Activated B cell treated with CpG ODN at 0.5 μM for 24 hours (primary cell): ENCODE measurements at places on chromosomes 12 and 14. TPM values are rescaled to one million over a fixed set of nuclear protein-coding genes. Genes with fewer than 3 reads are reported as not detected.

FAM222A gene
- total RNA-seq: 0.73 and 1.6 TPM in 2 replicates

ARF6 gene
- 136 and 142 TPM in 2 replicates for total RNA-seq

LTB4R gene
- total RNA-seq: 8.2 and 8.6 TPM in 2 replicates

SOX5 gene
- 80.5 and 85.5 TPM in 2 replicates for total RNA-seq

GLIPR1L1 gene
- not detected in 2 replicates for total RNA-seq

DLK1 gene
- total RNA-seq: not detected in 2 replicates

FAM186B gene
- total RNA-seq: 0.93 and 1.5 TPM in 2 replicates

OS9 gene
- 166 TPM in 2 replicates for total RNA-seq

DEGS2 gene
- 1.3 and 2.5 TPM in 2 replicates for total RNA-seq

NUP107 gene
- total RNA-seq: 75.0 and 90.8 TPM in 2 replicates

GLRX5 gene
- total RNA-seq: 20.5 and 22.4 TPM in 2 replicates

ARHGDIB gene
- 680 and 738 TPM in 2 replicates for total RNA-seq

PMEL gene
- 0.27 TPM in 1 of 2 replicates, not detected in the other for total RNA-seq

TMEM253 gene
- total RNA-seq: not detected in 2 replicates

SPIC gene
- total RNA-seq: 0.27 and 0.37 TPM in 2 replicates

SERPINA5 gene
- not detected in 2 replicates for total RNA-seq

MYG1 gene
- 59.1 and 65.3 TPM in 2 replicates for total RNA-seq

VWF gene
- total RNA-seq: not detected in 2 replicates

CEBPE gene
- total RNA-seq: 0.17 and 0.20 TPM in 2 replicates

AKAP3 gene
- 3.4 and 3.7 TPM in 2 replicates for total RNA-seq

KRT76 gene
- total RNA-seq: not detected in 2 replicates

SMOC1 gene
- not detected in 2 replicates for total RNA-seq

MRPS35 gene
- 36.2 and 36.8 TPM in 2 replicates for total RNA-seq

FAM181A gene
- total RNA-seq: not detected in 2 replicates

SERPINA3 gene
- not detected in 2 replicates for total RNA-seq

STX2 gene
- total RNA-seq: 11.0 and 11.4 TPM in 2 replicates

RDH12 gene
- not detected in 2 replicates for total RNA-seq

CCDC177 gene
- 0.05 TPM in 1 of 2 replicates, not detected in the other for total RNA-seq

MYO1A gene
- 0.39 and 0.71 TPM in 2 replicates for total RNA-seq

PELI2 gene
- total RNA-seq: 5.5 and 6.1 TPM in 2 replicates

BCL11B gene
- 0.10 and 0.13 TPM in 2 replicates for total RNA-seq

TRAF3 gene
- 120 and 124 TPM in 2 replicates for total RNA-seq

CLEC2A gene
- not detected in 2 replicates for total RNA-seq

LHX5 gene
- total RNA-seq: not detected in 2 replicates

RNASE1 gene
- total RNA-seq: not detected in 2 replicates

KLRC1 gene
- total RNA-seq: not detected in 2 replicates

CHPT1 gene
- total RNA-seq: 36.8 and 42.7 TPM in 2 replicates
